ENCODE measurements at places on chromosomes 12 and 14.

DNA sequence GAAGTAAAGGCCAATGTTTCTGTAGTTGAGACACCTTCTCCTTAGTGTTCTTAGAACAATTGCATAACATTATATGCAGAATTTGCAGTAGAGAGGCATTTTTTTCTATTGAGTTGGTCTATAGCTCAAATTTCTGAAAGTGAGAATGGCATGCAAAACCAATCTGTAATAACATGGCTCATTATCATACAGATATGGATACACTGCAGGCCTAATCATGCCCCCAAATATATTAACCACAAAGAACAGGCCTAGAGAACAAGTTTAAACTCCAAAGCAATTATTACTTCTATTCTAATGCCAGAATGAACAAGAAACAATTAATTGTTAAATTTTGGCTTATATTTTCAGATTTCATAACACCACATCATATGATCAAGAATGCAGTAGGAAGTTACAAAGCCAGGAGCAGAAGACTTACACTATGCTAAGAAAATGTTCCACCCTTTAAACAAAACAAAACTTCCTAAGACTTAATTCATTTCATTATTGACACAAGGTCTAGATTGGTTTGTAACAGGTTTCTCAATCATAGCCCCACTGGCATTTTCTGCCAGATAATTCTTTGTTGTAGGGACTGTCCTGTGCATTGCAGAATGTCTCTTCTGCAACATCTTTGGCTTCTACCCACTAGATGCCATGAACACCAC lies 26.9 kb downstream of the TMTC1 start:
- DNase-seq: no peak

DNA sequence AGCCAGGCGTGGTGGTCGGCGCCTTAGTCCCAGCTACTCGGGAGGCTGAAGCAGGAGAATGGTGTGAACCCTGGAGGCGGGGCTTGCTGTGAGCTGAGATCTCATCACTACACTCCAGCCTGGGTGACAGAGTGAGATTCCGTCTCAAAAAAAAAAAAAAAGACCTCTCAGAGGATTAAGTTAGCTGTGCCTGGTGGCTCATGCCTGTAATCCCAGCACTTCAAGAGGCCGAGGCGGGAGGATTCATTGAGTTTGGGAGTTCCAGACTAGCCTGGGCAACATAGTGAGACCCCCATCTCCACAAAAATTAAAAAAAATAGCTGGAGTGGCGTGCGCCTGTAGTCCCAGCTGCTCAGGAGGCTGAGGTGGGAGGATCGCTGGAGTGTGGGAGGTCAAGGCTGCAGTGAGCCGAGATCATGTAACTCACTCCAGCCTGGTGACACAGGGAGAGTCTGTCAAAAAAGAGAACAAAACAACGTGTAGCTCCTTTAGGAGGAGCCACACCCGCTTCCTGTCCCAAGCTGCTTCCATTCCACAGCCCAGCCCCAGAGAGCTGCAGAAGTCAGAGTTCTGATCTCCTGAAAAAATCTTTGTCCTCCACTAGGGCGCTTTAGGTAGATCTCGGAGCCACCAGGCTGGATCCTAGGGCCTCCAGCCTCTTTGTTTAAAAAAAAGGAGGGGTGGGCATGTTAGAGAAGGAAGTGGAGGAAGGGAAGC lies 11.5 kb upstream of the ULK1 start:
- no peak for DNase-seq

DNA sequence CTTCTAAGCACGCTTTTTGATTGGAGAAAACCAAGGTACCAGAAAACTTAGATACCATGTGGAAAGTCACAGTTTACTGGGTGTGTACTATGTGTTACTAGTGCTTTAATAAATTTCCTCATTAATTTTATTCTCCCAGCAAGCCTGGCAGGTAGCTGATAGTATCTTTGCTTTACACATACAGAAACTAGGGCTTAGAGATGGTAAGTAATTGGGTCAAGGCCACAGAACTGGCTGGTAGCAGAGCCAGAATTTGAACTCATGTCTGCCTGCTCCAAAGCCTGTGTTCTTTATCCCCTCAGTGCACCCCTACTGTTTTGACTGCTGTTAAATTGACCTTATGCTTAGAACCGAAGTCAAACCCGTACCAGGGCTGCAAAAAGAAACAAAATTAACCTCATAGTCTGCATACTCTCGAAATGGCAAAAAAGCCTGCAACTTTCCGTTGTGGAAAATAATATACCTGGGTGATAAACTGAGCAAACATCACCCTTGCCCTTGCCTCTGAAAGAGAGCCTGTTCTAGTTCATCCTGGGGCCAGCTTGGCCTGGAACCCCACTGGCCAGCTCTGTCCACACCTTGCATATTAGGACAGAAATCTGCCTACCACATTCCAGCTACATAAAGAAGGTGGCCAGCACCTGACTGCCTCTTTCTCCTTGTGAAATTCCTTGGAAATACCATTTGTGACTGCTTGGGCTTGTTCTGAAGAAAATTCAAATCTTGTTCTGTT lies 118.9 kb downstream of the ETV6 start:
- no peak for DNase-seq

DNA sequence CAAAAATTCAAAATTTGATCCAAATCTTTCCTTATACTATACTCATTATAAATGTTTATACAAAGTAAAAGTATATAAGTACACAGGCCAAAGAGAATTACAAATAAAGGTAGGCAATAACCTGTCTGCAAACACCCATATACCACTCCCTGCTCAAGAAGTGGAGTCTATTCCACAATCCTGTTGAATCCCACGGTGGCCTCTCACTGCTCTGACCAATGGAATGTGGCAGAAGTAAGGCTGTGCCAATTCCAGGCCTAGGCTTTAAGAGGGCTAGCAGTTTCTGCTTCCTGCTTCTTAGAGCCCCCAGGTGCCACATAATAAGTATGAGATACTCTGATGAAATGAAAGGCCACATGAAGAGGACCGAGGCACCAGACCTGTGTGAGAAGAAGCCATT lies 79.8 kb upstream of the CFL2 start:
- no peak for DNase-seq

GRCh38 chr14:61479746-61480502 lies 158.5 kb downstream of the PRKCH start:
- no peak for DNase-seq

DNA sequence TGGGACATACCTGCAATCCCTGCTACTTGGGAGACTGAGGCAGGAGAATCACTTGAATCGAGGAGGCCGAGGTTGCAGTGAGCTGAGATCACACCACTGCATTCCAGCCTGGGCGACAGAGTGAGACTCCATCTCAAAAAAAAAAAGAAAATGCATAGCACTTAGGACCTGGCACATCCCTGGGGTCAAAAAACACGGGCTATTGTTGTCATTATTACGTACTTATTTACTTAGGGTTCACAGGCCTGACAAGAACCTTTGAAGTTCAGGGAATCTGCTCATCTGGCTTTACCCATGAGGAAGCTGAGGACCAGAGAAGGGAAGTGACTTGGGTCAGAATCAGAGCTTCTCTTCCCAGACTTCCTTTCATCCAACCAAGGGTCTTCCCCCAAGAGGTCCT lies 35.2 kb downstream of the SMUG1 start:
- DNase-seq: no peak

- peak; percentile 45 for DNase-seq
These were observed 313.1 kb upstream of the GARIN6 start for GRCh38 chr12:99334285-99335056.

DNA sequence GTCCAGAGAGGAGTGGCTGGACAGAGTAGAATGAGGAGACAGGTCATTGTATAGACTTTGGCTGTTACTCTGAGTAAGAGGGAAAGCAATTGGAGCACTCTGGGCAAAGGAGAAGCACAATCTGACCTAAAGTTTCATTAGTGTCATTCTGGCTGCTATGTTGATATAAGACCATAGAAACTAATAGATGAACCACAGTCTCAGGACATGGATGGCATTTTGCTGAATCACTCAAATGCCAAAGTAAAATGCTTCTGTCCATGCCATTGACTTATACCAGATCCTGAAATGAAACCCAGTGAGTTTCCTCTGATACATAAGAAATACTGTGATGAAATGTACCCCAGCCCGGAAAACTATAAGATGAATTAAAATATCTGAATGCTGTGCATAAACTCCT lies 65.8 kb upstream of the COCH start:
- no peak for DNase-seq

DNA sequence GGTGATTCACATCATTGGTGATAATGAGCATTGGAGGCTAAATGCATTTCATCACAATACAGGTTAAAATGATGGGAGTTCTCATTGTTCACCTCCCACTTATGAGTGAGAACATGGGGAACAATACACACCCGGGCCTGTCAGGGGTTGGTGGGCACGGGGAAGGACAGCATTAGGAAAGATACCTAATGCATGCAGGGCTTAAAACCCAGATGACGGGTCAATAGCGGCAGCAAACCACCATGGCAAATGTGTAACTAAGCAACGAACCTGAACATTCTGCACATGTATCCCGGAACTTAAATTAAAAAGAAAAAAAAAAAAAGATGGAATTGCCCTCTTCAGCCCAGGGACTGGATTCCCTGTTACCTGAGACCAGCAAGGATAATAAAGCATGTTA lies 2.3 kb upstream of the LUM start:
- no peak for DNase-seq

- no peak for DNase-seq
These were observed 9.2 kb upstream of the PYROXD1 start for GRCh38 chr12:21428241-21428640.

DNA sequence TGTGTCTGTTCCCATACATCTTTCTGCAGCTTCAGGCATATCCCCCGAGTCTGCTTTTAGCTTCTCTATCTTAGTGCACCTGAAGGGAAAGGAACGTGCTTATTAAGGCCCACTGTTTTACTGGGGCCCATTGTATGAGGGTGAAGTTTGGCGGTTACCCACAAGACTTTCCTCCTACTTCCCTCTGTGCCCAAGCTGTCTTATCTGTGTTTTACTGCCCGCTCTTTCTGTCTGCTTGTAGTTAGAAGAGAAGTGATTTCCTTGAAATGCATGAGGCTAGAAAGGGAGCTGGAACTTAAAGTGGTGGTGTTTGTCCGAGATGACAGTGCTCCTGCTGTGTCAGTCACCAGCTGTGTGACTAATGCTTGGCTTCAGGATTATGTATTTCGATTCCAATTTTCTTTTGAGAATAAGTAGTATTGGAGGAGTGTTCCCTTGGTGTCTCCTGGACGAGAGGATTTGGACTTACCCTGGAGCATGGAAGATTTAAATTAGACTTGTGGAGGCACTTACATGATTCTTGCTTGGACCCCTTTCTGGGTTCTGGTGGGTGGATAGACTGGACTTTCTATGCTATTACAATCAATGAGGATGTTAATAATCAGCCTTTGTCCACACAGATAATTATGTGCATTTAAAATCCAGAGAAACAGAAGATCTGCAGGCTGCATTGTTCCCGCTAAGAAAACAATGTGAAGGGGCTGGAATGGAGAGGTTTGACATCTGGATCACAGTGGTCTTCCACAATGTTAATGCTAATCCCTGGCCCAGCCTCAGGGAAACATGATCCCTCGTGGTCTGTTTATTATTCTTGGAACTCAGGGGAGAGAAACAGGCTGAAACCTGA lies 13.9 kb upstream of the KRT86 start:
- DNase-seq: no peak

DNA sequence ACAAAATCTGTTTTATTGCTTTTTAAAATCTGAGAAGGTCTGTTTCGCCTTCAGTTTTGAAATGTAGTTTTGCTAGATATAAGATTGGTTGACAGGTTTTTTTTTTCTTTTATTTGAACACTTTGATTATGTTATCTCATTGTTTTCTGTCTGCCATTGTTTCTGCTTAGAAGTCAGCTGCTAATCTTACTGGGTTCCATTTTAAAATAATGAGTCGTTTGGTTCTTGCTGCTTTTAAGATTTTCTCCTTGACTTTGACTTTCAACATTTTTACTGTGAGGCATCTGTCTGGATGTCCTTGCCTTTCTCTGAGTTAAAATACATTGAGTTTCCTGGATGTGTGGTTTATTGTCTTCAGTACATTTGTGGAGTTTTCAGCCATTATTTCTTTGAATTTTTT lies 56.7 kb downstream of the ADIPOR2 start:
- DNase-seq: no peak

GRCh38 chr14:67510121-67510520 lies 21.6 kb upstream of the TMEM229B start:
- no peak for DNase-seq

- no peak for DNase-seq
These were observed 38.9 kb downstream of the GPR65 start for GRCh38 chr14:88043529-88044443.

- DNase-seq: no peak
These were observed 165.9 kb upstream of the AMIGO2 start for GRCh38 chr12:47245623-47246022.

- DNase-seq: no peak
These were observed 483.3 kb downstream of the ZFP36L1 start for GRCh38 chr14:68309616-68310015.

DNA sequence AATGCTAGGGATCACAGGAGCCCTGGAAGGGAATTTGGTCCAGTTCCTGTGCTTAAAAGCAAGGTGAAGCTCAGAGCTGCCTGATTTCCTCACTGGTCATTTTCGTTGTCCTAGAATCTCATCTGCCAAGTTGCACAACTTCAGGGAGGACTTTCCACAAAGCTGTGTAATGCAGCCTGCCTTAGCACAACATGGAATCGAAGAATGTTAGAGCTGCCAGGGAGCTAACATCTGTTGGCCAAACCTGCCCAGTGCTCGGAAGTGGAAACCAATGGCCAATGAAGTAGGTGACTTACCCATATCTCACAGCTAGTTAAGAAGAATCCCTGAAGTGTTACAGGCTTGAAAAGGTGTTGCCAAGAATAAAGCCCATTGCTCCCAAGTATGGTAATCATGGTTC lies 79.9 kb upstream of the SSTR1 start:
- DNase-seq: no peak

GRCh38 chr12:76810671-76811419 lies 46.9 kb downstream of the ZDHHC17 start:
- no peak for DNase-seq

DNA sequence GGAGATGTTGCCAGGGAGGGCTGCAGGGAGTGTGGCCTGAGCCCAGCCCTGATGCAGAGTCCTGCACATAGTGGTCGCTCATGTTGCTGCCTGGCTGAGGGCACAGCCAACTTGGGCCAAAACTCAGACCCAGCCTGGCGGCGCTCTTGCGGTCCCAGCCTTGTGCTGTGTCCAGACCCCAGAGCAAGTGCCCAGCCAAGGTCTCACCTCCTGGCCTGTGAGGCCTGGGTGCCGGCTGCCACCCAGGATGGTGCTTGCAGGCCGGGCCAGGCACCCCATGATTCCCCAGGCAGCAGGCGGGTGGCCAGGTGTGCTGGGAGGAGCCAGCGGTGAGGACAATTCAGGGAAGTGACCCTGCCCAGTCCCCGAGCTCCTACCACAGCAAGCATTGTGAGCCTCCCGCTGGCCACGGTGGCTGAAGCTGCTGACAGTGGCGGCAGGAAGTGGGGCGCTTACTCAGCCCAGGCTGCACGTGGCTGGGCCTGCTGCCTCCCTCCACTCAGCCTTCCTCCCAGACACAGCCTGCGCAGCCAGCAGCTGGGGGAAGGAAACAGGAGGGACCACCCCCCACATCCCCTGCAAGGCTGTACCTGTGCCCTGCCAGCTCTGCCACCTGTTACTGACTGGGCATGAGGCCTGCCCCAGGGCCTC lies 17.7 kb upstream of the PGF start:
- no peak for DNase-seq
